Activated CD8-positive, alpha-beta memory T cell treated with anti-CD3 and anti-CD28 coated beads for 4 hours (primary cell): ENCODE measurements at places on chromosomes 2 and 18.

DNA sequence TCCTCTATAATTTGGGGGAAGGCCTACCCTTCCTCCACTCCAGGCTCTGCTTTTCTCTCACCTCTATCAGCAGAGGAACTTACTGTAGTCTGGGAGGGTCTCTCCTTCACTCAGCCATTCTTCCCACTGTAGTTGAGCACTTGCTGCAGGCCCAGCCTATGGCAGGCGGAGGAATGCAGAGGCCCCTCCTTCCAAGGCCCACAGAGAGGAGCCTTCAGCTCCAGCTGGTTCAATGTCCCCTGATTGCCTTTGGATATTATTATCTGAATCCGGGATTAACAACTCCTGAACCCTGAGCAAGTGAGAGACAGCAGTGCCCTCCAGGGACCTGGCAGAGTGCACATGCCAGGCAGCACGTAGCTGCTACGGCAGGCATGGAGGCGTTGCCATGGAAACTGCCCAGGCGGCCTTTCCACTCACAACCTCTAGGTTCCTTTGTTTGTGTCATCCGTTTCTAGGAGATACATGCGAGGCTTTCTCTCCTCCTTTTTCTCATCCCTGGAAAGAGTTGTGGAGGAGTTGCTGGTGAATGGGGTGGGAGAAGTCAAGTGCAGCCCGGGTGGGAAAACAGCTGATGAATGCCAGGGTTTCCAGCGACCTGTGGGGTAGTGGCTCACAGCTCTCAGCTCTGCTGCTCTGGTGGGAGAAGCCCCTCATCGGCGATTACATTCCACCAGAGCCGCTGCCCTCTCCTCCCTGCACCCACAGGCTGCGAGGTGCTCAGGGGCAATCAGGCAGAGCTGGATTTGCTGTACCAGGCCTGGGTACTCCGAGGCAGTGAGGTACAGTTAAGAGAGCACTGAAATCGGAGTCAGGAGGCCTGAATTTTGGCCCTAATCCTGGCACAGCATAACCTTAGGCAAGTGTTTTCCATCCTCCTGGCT lies 55.3 kb upstream of the HK2 start:
- no peak for DNase-seq

DNA sequence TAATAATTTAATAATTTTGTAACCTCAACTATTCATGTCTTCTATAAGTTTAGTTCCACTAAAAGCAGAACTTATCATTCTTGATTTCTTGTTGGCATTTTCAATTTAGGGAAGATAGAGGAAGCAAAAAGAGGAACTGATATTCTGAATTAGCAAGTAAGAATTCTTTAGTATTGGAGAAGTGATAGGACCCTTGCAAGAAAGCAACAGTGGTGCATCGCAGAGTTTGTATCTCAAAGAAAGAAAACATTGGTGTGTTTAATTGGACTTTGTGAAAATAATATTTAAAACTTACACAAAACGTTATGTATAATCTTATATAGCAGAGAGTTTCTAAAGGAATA lies 36.5 kb upstream of the TNFRSF11A start:
- DNase-seq: no peak

GRCh38 chr2:181876614-181877063 lies 14.9 kb upstream of the ITPRID2 start:
- no peak for DNase-seq

DNA sequence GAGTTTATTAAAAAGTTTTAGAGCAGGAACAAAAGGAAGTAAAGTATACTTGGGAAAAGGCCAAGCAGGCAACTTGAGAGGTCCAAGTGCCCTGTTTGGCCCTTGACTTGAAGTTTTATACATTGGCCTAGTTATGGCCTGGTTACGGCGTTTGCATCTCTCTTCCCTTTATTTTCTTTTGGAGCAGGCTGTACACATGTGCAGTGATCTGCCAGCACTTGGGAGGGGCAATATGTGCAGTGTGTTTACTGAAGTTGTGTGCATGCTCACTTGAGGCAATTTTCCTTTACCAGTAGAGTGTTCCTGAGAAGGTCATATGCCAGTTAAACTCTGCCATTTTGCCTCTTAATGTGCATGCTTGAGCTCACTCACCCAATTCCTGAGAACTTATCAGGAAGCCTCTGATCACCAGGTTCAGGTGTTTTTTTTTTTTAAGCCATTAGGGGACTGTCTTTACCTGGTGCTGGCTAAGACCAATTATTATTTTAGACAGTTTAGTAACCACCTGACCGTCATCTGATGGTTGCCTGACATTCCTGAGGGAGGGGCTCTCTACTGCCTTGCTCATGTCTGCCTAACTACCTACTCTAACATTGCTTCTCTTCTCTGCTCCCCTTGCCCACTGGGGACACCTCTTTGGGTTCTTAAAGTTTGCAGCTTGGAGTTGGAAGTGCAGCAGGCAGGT lies 48.0 kb downstream of the SCN2A start:
- no peak for DNase-seq

- no peak for DNase-seq
Measured at GRCh38 chr2:117855886-117856285, 41.4 kb downstream of the DDX18 start.

GRCh38 chr18:53950545-53950944 lies 273.9 kb downstream of the MBD2 start:
- DNase-seq: no peak

GRCh38 chr2:190800528-190800927 lies 80.1 kb upstream of the GLS start:
- no peak for DNase-seq

DNA sequence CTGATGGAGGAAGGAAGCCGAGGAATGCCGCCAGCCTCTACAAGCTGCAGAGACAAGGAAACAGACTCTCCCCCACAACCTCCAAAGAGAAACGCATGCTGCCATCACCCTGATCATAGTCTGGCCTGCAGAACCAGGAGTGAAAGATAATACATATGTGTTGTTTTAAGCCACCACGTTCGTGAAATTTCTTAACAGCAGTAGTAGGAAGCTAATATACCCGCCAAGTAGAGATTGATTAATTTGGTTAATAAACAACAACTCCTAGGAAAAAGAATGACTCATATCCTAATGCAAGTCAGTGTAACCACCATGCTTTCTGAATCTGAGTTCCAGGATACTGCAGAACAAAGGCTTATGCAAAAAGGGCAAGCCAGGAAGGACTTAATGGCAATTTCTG lies 36.6 kb downstream of the LONRF2 start:
- no peak for DNase-seq

GRCh38 chr2:98348066-98348561 lies 1.9 kb downstream of the CNGA3 start:
- DNase-seq: no peak

- no peak for DNase-seq
Measured at GRCh38 chr2:263774-264492, at the start of gene SH3YL1. TSS of gene SH3YL1 (minus strand) at chr2:264032. CDS start at chr2:263984, 48 bp downstream.

- no peak for DNase-seq
Measured at GRCh38 chr2:170227951-170228350, 50.0 kb downstream of the MYO3B start.

- DNase-seq: no peak
Measured at GRCh38 chr18:35776473-35776872, 194.9 kb downstream of the GALNT1 start.

- DNase-seq: no peak
Measured at GRCh38 chr2:86199834-86200177, 549 bp downstream of the MRPL35 start.

GRCh38 chr2:153519257-153519875 lies 40.8 kb upstream of the RPRM start:
- DNase-seq: peak; percentile 8

GRCh38 chr2:186515376-186515775 lies 29.3 kb downstream of the ZC3H15 start:
- DNase-seq: no peak

GRCh38 chr2:102033031-102033749 lies 41.4 kb downstream of the IL1R2 start:
- DNase-seq: no peak

DNA sequence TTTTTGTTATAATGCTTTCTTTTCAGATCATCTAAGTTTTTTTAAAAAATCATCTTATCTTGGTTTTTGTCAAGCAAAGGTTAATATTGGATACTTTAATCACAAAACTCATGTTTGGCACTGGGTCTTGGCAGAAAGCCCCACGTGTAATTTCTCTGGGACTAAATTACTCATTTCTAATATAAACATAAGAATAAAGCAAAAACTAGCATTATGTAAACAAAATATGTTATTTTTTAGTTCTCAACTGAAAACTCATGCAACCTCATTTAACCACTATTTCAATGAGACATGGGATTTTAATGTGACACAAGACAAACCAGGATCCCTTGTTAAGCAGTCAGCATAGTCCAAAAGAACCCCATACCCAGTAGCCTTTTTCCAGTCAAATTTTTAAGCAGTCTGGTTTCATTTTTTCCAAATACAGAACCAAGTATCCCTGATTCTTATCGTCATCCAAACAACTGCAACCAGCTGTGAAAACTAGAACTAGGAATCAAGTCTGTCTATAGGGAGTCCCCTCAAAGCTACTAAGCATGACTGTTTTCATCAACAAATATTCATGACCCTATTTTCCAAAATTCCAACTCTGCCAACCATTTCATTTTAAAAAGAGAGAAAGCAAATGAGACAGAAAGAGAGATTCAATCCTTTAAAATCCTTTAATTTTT lies 27.1 kb downstream of the PID1 start:
- DNase-seq: no peak

- no peak for DNase-seq
Measured at GRCh38 chr2:130373808-130374365, 18.0 kb downstream of the PTPN18 start.

DNA sequence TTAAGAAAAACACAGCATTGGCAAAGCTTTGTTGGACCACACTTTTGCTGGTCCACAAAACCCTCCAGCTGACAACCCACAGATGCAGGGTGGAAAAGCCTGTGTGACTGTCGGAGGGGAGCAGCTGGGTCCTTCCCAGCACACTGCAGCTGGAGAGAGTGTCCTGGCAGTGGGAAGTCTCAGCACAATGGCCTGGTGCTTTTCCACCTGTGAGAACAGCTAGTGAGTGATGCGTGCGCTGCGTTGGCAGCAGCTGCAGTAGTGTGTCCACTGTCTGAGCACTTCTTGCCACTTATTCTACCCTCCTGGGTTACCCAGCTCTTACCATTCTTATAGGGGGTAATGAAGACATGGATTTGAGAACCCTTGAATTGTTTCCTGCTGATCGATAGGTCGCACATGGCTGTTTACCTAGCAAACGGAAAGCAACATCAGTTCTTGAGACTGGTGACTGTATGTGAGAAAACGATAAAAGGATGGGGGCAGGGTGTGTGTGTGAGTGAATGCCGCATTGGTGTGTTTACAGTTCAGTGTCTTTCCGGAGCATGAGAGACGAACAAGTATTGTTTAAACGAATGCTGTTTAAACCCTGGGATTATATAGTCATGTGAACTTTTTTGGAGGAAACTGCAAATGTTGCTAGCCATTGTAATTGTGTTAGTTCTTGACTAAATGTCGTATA lies 69.7 kb downstream of the LYPD6 start:
- no peak for DNase-seq

- DNase-seq: no peak
Measured at GRCh38 chr2:434625-435024, 146.7 kb upstream of the ALKAL2 start.

GRCh38 chr2:68594674-68595492 lies 48.5 kb upstream of the PROKR1 start:
- DNase-seq: peak; percentile 18

DNA sequence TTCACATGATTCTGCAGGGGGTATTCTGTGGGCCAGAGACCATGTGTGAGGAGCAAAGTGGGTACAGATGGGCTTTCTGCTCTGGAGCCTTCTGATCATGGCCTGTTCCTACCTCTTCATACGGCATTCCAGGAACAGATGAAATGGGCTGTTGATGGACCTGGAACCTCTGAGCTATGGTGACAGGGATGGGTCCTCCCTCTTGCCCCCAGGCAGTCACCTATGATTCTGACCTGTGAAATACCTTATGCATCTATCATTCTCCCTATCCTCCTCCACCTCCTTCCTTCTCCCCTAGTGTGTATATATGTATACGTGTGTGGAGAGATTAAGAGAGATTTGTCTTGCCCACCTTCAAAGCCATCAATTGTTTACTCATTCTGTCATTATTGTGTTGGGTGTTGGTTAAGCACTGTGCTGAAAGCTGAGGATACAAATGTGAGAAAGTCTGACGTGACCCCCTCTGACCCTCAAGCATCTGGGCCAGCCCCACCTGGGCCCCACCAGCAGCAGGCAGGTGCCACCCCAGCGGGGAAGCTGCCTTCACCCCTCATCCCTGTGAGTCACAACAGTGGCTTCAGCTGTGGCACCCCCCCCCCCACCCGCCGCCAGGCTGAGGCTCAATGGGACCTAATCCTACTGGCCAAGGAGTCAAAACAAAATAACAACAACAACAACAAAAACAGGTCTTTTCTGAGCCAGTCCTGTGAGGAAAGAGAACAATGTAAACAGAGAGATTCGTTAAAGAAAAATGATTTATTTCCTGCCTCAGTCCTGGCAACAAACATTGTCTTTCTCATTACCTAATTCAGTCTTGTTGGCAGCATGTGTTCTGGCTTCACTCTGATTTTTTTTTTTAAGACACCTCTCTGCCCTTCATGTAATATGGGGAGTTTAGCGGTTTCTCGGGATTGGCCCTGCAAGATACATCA lies 103.8 kb upstream of the CDC42EP3 start:
- DNase-seq: no peak

GRCh38 chr2:190587106-190587505 lies 52.6 kb upstream of the NEMP2 start:
- no peak for DNase-seq

DNA sequence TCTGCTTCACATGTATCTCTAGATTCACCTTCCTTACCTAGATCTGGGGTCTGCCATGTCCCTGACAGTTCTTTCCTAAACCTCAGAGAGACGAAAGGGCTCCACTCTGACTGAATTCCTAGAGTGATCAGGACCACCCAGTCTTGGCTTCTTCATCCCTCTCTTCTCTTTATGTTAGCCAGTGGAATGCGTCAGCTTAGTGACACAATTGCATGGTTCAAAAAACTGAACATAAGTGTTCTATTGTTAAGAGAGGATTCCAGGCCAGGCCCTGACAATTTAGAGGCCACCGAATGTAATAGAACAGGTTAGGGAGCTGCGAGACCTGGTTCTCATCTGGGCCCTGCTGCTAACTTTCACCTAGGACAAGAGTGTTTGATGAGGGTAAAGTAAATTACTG lies 10.0 kb downstream of the PRELID3A start:
- no peak for DNase-seq

DNA sequence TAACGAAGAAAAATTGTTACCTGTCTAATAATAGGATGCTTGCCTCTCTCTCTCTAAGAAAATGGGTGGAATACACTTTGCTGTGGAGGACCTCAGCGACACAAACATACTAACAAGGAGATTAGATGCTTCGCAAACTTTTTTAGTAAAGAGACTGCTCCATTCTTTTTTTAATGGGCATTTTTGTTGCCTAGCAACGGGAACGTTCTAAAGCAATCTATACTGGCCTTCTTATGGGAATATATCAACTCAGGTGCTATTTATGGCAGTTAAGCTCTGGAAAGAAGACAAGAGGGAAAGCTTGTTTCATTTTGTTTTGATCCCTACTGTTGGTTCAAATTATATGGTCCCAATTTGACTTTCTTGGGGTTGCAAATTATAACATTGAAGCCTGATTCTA lies 86.8 kb upstream of the CBLN2 start:
- DNase-seq: no peak

DNA sequence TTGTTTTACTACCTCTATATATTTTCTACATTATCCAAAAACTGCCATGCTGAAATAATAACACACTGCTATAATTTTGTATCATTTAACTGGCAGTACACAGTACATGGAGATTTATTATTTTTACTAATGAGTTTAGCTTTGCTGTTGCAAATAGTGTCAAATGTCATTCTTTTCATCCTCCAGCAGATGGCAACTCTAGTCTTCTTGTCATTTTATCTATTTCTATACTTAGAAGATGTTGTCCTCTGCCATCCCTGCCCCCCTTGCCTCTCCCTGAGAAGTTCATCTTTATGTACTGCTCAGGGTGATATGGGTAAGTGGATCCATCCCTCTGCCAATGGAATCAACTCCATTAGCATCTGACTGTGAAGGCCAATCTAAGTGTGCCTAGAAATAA lies 21.7 kb upstream of the LRRTM1 start:
- no peak for DNase-seq
